ENCODE measurements at places on chromosomes 12 and 14.

GRCh38 chr12:5720381-5721005 is 224.6 kb downstream of the ANO2 start:
- no peak for DNase-seq

DNA sequence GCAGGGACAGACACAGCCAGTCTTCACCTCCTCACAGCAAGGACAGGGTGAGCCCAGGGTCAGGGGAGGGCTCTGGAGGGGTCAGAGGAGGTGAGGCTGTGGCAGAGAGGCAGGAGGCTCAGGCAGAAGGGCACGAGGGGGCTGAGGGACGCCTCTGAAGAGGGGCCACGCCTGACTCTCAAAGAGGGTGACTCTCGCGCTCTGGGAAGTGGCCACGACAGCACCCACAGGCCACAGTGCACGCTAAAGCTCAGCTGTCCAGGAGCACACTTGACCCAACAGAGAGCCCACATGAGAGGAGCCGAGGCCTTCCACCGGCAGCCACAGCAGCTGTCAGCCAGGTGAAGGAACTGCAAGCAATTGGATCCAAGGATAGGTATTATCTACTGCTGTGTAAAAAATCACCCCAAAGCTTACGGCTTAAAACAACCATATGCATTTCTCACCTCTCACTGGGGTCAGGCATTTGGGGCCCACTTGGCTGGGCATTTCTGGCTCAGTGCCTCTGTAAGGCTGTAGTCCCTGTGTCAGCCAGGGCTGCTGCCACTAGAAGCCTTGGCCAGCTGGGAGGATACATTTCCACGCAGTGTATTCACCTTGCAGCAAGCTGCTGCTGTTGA is 27.8 kb downstream of the SLC6A12 start:
- no peak for DNase-seq

DNA sequence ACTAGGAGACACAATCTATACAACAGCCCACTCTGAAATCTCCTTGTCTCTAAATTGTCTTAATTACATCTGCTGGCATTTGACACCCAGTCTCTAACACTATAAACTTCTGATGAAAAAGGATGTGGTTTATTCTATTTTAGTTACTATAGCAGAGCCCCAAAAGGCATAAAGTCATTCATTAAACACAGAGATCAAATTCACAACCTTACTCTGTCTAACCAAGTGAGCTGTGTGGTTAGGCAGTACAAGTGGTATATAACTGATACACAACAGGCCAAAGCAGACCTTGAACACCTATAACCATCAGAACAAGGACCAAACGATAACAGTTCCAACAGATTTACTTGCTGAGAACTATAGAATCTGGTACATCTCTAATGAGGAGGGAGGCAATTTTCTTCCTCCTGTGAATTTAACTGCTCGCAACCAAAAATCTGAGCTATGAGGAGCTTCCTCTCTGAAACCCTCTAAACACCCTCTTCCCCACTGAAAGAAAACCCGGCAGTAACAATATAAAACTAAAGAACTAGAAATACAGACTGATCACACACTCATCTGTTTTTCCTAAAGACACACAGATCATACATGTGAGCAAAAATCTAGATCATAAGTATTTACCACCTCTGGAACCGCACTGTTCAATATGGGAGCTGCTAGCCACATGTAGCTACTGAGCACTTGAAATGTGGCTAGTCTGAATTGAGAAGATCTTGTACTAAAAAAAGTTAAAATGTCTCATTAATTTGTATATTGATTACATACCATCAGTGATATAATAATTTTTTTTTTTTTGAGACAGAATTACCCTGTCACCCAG is 17.7 kb downstream of the SPPL3 start:
- no peak for DNase-seq

DNA sequence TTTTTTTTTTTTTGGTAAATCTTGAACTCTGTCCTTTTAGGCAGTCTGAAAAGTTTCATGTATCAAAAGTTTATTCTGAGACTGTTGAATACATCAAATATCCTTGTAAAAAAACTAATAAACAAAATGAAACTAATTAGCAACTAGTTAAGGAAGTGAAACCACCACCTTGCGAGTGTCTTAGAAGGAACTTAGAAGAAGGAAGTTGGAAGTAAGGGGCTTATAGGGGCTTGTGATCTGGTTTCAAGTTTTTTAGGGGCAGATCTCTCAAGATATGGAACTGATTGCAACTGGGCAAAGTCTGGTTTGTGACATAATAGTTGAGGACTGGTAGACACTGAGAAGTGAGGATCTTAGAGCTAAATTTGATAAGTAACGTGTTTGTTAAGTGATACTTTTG is 748.8 kb downstream of the C12orf50 start:
- no peak for DNase-seq

DNA sequence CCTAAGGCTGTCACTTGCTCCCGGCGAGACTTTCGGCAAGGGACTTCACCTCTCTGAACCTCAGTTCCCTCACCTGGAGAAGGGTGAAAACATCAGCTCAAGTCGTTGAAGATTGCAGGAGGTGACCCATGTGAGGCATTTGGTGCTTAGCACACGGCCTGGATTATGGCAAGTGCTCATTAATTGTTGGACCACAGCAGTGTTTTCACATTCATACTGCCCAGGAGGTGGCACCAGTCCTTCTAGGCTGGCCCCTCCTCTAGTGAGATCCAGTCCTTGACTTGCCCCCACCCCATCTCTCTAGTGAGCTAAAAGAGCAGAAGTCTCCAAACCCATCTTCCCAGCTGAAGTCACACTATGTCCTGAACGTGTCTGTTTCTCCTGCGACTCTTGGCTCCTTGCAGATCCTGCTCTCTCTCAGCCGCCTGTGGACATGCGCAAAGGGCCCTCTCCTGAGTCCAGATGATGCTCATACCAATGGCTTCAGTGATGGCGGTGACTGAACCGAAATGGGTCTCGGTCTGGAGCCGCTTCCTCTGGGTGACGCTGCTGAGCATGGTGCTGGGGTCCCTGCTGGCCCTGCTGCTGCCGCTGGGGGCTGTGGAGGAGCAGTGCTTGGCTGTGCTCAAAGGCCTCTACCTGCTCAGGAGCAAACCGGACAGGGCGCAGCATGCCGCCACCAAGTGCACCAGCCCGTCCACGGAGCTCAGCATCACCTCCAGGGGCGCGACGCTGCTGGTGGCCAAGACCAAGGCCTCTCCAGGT is 1.6 kb downstream of the FICD start:
- no peak for DNase-seq

- no peak for DNase-seq
Measured at GRCh38 chr12:64600164-64600561, 10.1 kb upstream of the RASSF3 start.

GRCh38 chr14:64934338-64934929 is 8.1 kb downstream of the GPX2 start:
- no peak for DNase-seq

DNA sequence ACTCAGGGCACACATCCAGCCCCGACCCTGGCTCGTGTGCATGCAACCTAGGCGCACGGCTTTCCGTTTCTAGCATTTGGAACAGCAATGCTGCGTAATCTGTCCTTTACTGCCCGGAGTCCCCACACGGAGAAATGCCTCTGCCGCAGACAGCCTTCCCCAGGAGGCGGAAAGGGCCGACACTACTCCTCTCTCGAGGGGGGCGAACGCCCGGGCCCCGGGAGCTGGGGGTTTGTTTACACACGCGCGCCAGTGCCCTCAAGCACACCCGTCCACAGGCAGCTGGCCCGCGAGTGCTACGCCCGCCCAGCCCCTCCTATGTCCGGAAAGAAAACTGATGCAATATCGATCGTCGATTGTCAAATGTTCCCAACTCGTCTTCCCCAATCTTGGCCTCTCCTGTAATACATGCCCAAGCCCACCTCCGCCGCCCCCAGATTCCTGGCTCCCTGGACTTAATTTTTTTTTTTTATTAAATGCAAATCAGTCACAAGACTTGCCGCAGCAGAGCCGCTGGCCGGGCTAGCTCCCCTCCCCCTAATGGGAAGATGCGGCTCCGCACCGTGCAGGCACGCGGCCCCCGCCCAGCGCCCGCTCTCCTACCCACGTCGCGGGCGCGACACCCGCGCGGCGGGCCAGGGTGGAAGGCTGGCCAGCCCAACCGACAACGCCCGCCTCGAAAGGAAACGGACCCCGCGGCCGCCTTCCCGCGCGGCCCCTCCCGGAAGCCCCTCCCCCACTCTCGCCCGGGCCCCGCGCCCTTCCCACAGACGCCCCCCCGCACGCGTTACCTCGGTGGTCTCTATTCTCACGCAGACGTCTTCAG is 642 bp downstream of the SLC38A2 start:
- peak; percentile 33 for DNase-seq

GRCh38 chr12:92926549-92926948 is 2.5 kb downstream of the EEA1 start:
- no peak for DNase-seq

GRCh38 chr12:96233168-96233567 is 39.0 kb downstream of the ELK3 start:
- DNase-seq, result no peak

DNA sequence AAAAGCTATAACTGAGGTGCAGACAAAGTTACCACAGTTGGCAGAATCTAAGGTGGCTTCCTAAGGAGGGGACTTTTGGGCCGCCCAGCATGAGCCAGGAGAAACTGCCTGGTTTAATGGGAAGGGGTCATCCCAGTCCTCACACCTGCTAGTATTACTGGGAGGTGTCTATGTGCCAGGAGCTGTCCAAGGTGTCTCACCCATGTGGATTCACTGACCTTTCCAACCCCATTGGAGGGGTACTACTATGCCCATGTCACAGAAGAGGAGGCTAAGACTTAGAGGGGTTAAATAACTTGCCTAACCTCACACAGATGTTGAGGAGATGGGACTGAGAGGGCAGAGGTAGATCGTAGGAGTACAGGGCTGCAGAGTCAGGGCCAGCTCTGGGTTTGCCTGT is 10.2 kb downstream of the ABCB9 start:
- no peak for DNase-seq

DNA sequence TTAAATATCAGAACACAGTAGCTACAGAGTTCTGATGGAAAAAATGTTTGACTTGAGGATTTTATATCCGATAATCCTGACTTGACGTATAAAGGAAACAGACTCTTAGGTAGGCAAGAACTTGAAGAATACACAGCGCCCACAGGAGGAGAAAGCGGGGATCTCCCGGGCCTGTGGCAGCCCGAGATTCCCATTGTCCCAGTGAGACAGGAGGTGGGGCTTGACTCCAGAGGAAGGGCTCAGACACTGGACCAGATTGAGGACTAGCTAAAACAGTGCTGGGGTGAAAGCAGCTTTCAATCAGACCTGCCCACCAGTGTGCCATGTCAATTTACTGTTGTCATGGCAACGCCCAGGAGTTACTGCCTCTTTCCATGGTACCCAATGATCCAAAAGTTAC is 51.1 kb upstream of the C14orf180 start:
- no peak for DNase-seq

DNA sequence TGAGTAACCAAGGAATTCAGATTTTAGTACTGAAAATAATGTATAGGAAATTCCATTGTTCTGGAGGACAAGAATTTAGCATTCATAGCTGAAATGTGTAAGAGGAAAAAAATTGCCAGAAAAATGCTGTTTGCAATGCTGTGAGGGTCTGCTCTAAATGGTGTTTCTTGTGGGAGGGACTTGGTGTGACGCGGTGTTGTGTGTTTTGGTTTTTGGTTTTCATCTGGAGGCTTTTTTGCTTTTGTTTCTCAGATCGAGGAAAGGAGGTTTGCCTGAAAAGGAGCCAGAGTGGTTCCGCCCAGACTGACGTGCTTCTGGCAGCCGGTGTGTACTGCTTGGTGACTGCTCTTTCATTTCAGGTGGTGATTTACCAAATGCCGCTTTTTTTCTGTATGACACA is 211.8 kb upstream of the HMGA2 start:
- no peak for DNase-seq

DNA sequence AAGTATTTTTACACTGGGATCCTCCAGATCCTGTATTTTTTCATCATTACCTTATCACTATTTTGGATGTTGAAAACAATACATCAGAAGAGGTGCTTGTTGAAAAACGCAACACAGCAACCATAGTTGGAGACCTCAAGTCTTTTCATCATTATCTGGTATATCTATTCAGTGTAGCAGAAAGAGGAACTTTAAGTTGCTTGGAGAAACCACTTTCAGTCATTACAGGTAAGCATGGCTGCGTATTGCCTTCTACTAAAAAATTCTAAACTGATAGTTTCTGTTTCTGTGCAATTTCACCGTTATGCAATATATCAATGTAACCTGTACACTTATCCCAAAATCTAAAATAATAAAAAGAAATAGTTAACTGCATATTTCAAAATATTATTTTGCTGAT is 32.2 kb upstream of the PTPRQ start:
- no peak for DNase-seq

DNA sequence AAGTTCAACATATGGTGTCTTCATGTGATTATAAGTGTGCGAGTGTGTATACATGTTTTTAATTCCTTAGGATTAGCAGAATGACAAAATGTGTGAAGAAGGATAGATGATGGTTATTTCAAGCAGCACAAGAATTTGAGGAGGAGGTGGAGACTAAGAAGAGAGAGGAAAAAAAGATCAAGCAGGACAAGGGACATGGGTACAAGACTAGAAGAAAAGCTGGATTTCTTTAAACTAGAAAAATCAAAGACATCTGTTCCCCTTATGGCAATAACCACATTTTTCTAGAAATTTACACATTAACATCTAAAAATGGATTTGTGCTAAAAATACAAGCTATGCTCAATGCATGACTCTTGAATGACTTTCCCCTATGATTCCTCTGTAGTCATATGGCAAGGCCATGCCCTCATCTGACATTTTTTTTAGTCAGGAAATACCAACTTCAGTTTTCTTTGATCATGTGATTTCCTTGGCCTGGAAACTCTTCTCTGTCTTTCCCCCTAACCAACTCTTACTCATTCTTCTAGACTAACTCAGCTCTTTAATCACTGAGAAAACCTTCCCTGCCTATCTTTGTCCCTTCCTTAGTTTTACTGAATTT is 435.8 kb downstream of the NRXN3 start:
- DNase-seq, result no peak

DNA sequence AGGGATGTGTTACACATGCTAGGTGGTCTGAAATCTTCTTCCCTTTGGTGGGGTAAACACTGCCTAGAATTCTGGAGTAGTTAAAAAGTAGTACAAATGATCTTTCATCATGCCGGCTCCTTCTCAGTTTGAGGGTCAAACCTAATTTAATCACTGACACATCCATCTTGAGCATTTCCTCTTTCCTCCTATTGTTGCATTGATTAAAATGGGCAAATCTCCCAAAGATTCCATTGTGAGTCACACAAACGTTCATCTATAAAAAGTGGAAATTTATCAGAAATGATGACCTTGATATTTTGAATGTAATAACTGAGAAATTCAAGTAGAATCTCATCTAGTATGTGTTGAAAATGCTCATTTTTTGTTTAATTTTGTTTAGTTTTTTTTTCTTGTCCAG is 996.0 kb downstream of the NRXN3 start:
- DNase-seq, result no peak

GRCh38 chr14:73311708-73312030 is 74.4 kb downstream of the PAPLN start:
- DNase-seq, result no peak
